ENCODE measurements at places on chromosomes 1 and 21.
A peak's percentile ranks its signal among the peaks of the same experiment; 100 is the strongest.

DNA sequence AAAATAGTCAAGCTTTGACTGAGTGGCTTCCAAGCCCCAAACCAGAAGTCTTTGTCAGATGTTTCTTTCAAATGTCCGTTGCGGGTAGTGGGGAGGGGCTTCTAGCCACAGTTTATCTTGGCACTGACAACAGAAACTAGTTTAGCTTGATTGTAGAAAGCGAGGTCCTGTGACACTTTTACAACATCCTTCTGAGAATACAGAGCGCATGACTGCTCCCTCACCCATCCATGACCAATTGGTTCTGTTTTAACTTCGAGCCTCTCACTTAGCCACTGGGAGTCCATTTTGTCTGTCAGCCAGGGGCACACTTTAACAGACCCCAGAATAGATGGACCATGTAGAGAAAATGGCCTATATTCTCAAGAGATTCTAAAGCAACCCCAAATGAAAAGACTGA is 199.2 kb upstream of the ST6GALNAC5 start:
- DNase-seq, result no peak

GRCh38 chr21:29943885-29944284 is 4.1 kb upstream of the GRIK1 start:
- DNase-seq, result no peak

GRCh38 chr21:44701023-44701400 is 4.0 kb downstream of the KRTAP10-12 start:
- DNase-seq, result no peak

DNA sequence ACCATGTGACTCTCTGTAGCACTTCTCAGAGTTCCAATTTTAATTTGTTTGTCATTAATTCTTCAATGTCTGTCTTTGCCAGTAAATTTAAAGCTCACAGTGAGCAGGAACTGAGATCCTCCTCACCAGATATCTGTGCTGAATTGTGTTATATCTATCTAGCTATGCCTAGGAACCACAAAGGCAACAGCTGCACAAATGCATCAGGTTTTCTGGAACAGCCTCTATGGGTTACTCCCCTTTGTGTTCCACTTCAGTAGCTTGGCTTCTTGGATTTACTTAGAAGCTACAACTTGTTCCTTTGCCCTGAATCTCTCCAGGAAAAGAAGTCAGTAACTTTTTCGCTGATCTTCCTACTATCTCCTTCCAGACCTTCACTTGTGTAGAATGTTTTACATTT is 1237.8 kb upstream of the ADGRL4 start:
- no peak for DNase-seq

DNA sequence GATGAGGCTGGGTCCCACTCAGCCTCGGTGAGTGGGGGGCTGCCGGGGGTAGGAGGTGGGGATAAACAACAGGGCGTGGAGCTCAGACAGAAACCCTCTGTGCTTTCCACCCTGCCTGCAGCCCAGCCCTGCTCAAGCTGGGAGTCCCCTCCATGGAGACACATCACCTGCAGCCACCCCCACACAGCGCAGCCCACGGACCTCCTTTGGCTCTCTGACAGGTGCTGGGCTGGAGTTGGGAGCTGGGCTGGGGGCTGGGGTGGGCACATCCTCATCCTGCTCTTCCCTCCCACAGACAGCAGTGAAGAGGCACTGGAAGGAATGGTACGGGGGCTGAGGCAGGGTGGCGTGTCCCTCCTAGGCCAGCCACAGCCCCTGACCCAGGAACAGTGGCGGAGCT is 1.9 kb upstream of the CATSPER4 start:
- DNase-seq, result no peak

GRCh38 chr1:8870103-8870502 is 8.4 kb downstream of the ENO1 start:
- DNase-seq, result no peak

- no peak for DNase-seq
Measured at GRCh38 chr1:245997471-245998258, 509.4 kb downstream of the SMYD3 start.

DNA sequence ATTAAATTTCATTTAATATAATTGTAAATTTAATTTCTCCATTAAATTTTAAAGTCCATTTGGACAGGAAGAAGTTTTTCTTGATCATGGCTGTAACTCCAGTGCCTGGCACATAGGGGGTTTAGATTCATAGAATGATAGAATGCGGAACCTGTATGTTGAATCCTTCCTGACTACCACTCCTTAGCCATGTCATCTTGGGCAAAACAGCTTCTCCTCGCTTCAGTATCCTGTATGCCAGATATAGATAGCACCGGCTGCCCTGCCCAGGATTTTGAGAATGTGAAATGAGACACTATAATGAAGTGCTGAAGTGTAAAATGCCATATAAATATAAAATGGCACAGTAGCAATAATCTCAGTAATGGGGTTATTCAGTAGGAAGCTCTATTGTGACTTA is 6.4 kb downstream of the DYRK1A start:
- DNase-seq, result no peak

- DNase-seq, result peak; percentile 1
Measured at GRCh38 chr1:2921970-2922686, 99.1 kb upstream of the ACTRT2 start.

GRCh38 chr1:172637522-172637921 is 21.4 kb upstream of the FASLG start:
- DNase-seq, result peak; percentile 19

GRCh38 chr1:228339059-228339704 is 67.5 kb downstream of the TRIM11 start:
- DNase-seq, result no peak

- DNase-seq, result no peak
Measured at GRCh38 chr1:56415258-56415657, 164.1 kb downstream of the PLPP3 start.

DNA sequence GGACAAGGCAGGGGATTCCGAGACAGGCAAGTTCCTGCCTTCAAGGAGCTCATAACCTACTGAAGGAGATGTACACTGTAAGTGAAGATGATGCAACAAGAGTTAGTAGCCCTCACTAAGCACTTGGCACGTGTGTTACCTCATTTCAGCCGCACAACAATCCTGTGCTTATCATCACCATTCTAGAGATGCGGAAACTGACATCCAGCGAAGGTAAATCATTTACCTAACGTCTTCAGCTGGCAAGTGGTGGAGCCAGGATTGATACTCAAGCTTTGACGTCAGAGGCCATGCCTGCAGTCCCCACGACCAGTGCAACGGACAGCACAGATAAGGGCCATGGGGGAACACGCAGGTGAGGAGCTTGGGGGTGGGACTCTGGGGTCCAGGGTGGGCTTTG is 2.9 kb upstream of the UBXN10 start:
- no peak for DNase-seq

DNA sequence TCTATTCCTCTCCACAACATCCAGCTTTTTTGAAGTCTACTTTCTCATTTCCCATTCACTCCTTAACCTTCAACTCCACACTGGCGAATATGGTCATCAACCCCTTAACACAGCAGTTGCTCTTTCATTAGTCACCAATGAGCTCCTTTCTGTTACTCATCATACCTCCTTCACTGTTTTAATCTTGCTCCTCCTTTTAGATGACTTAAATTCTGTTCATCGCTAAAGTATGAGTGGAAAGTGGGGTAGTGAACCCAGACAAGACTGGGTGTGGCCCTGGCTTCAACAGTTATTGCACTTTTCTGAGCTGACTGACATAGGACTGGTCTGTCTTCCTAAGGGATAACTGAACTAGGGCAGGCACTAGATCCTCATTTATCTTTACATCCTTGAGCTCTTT is 51.3 kb downstream of the AKT3 start:
- peak; percentile 10 for DNase-seq
